ENCODE measurements at places on chromosomes 3 and 15. TPM values are rescaled to one million over a fixed set of nuclear protein-coding genes. Genes with fewer than 3 reads are reported as not detected.

DNA sequence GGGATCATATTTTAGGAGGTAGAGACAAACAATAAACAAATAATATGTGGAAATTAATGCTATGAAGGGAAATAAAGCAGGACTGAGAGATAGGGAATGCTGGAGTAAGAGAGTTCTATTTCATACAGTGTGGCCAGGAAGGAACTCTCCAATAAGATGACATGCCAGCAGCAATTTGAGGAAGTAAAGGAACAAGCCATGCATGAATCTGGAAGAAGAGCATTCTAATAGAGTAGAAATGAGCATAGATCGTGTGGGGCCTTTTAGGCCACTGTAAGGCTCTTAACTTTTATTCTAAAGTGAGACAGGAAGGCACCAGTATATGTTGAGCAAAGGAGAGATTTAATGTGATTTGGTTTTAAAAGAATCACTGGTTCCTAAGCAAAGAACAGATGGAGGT, 126.3 kb downstream of the DMXL2 start:
- no peak for DNase-seq

Gene PRSS50
- 0.42 TPM for total RNA-seq

Gene TUSC7
- not detected for total RNA-seq

Gene PLA2G4B
- 0.91 TPM for total RNA-seq

Gene CCRL2
- total RNA-seq: 2.3 TPM

Gene GOLGA8N
- 7.9 TPM for total RNA-seq

GRCh38 chr15:80778964-80779657, at the start of gene CEMIP:
CEMIP (plus strand) TSS chr15:80779370; CDS start chr15:80873880, 94,510 bp downstream.
- DNase-seq: no peak

Gene GRAMD1C
- 1.0 TPM for total RNA-seq

DNA sequence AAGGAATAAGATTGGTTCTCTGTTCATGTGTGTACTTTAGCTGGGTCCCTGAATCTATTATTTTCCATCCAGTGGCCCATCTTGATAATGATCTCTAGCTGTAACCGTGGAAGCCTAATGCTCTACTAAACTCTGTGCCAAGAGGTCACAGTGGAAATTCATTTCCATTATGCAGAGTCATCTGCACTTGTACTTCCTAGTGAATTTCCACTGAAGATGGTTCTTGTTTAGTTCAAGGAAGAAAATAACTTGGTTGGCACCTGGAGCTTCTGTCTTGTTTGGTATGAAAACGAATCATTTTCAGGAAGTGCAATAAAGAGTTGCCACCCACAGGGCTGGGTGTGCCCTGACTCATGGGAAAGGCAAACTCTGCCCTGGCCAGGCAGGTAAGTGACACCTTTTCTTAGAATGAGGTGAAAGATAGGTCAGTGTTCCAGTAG, 10.3 kb downstream of the LPP start:
- DNase-seq: no peak

GRCh38 chr3:11272906-11273574, 843 bp downstream of the ATG7 start:
- DNase-seq: no peak

Gene GOLGA8S
- 0.17 TPM for total RNA-seq

GRCh38 chr15:63093486-63094205, 28.0 kb upstream of the LACTB start:
- DNase-seq: peak; percentile 95

Gene GOLGA6L10
- 1.7 TPM for total RNA-seq

- DNase-seq: no peak
Measured at GRCh38 chr3:173287361-173287760, 110.2 kb upstream of the NLGN1 start.

- DNase-seq: peak; percentile 87
Measured at GRCh38 chr3:32237670-32238452, 619 bp upstream of the CMTM8 start.

Gene RTP1
- not detected for total RNA-seq

- no peak for DNase-seq
Measured at GRCh38 chr15:44570361-44570760, 33.4 kb downstream of the EIF3J start.

DNA sequence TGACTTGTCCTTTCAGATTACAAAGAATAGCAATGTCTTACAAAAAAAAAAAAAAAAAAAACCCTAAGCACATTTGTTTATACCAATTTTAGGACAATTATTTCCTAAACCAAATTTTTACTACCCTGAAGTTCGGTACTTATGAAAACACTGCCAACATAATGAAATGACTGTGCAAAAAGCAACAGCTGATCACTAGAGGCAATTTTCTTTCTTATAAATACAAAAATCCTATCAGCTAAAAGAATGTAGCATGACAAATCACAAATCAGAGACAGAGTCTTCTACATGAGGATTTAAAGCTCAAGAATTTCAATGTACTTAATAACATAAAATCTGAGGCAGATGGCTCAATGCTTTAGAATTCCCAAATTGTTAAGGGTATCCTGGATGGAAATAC, 191.8 kb downstream of the MAGI1 start:
- DNase-seq: no peak

Data from esophagus muscularis mucosa (tissue), 4 donors.